Mucosa of gallbladder (tissue), 1 donor: ENCODE measurements at places on chromosomes 7 and 10.
A peak's percentile ranks its signal among the peaks of the same experiment; 100 is the strongest.

- no peak for DNase-seq
Measured at GRCh38 chr7:90736968-90737939, 141.1 kb downstream of the CDK14 start.

- no peak for DNase-seq
Measured at GRCh38 chr7:89401099-89401498, 605.6 kb upstream of the TEX47 start.

- DNase-seq, result no peak
Measured at GRCh38 chr10:652233-652632, 37.2 kb downstream of the DIP2C start.

GRCh38 chr7:1241603-1242255 lies 9.1 kb downstream of the UNCX start:
- DNase-seq, result no peak

DNA sequence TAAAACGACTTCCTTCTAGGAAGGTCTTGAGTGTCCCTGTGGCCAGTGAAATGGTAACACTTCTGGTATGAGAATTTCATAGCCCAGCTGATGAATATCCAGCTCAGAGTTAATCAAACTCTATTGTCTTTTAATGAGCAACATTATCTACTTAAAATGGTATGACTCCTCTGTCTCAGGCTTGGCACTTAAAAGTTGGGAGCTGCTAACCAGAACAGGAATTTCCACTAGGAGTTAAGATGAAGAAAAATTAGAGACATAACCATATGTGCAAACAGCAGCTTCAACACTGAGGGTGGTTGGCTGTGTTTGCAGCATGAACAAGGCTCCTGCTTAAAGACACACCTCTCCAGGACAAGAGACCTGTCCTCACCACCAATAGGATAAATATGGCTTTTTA lies 46.8 kb downstream of the CH25H start:
- DNase-seq, result no peak

GRCh38 chr10:69218831-69219230 lies 1.3 kb upstream of the HKDC1 start:
- no peak for DNase-seq

DNA sequence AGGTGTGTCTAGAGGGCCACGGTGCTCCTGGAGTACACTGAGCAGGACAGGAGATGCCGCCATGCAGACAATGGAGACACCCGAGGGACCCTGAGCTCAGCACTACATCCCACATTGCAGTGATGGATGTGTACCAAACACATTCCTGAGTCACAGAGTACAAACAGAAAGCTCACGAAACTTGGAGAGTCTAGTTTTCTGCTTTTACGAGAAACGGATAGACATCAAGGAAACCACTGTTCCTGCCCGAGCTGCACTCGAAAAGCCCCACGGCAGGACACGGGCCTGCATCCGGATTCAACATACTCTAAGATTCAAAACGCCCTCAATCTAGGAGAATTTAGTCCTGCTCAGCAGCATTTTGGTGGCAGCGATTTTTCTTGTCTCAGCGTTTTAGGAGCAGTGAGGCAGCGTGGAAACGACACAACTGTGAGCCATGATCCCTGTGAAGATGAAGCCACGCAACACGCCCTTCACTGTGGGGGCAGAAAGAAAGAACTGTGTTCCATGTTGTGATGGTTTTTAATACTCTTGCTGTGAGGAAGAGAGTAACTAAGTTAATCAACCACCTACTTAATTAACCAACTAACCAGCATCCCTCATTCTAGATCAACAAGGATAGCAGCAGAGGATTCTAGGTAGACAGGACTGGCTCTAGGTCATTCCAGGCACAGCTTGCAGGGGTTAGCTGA lies 3.2 kb downstream of the TNS3 start:
- no peak for DNase-seq

GRCh38 chr7:27150568-27151340 lies 1.6 kb downstream of the HOXA3 start:
- DNase-seq, result peak; percentile 56

DNA sequence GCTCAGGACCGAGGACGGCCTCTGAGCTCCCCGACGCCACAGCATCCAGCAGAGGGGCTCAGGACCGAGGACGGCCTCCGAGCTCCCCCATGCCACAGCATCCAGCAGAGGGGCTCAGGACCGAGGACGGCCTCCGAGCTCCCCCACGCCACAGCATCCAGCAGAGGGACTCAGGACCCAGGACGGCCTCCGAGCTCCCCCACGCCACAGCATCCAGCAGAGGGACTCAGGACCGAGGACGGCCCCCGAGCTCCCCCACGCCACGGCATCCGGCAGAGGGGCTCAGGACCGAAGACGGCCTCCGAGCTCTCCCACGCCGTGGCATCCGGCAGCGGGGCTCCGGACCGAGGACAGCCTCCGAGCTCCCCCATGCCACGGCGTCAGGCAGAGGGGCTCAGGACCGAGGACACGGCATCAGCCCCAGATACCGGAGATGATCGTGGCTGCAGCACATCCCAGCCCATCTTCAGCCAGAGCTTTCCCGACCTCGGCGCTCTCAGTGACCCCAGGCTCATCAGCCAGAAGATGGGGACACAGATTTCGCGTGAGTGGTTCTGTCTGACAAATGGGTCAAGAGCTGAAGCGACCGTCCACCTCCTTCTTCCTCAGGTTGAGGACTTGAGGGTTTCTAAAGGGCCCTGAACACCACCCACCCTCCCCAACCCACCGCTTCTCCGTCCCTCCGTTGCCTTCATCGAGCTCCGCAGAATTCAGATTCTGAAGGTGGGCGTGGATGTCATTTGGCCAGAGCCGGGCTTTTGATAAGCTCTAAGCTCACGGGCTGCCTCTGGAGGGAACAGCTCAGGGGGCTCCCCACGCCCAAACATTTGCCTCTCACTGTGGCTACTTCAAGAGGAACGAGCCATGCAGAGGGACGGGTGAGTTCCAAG lies 55.8 kb upstream of the DNAAF5 start:
- DNase-seq, result no peak

GRCh38 chr7:98531717-98532116 lies 85.4 kb upstream of the NPTX2 start:
- DNase-seq, result no peak
